ENCODE measurements at places on chromosomes 5 and 9.

DNA sequence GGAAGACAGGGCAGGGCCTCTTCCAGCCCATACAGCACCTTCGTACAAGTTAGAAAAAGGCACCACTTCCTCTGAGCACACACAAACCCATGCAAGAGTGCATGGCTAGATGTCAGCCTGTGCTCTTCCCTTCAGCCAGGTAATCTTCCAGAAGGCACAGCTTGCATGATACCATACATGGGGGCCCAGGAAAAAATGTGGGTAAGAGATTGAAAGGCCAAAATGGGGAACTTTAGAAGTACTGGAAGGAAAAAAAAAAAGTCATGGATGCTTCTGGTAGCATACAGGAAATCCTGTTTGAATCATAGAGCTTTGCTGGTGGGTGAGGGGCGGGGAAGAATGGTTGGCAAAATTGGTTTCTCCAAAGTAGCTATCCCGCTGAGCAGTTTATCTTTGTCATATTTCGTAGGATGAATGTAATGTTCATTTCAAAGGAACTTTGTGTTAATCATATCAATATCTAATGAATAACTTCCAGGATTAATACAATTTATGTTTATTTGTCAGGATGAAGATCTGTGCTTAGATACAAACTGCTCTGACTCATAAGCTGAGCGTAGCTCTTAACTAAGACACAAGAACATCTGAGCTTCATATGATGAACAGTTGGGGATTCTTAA, 78.2 kb upstream of the MAP3K1 start:
- no peak for DNase-seq

DNA sequence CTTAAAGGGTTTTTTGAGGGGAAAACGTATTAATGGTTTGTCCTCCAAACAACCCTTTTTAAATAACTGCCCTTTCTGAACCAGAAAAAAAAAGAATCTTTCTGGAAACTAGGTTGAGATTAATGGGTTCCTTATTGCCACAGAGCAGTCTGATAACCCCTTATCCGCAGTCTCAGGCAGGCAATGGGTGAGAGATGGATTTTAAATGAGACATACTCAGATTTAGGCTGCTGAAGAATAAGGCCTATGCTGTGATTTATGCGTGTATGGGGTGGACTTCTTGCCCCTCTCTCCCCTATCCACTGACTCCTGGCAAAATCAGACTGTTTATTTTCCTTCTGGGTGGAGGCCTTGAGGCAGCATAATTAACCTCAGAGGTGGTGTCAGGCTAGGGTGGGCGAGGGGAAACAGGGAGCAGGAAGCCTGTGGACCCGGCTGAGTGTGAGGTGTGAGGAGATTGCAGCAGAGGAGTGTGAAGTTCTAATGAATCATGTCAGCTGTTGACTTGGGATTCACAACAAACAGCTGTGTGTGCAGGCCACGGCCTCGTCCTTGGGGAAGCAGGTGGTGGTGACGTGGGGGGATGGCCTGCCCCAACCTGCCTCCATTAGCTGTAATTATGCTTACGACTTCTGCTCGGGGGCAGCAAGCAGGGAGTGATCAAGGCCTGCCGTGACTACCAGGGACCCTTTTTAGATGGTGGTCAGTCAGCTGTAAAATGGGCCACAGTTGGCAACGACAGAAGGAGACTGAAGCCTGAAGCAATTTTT, 196.4 kb downstream of the SEMA6A start:
- no peak for DNase-seq

GRCh38 chr5:174344335-174344734, 298.8 kb downstream of the NSG2 start:
- no peak for DNase-seq

DNA sequence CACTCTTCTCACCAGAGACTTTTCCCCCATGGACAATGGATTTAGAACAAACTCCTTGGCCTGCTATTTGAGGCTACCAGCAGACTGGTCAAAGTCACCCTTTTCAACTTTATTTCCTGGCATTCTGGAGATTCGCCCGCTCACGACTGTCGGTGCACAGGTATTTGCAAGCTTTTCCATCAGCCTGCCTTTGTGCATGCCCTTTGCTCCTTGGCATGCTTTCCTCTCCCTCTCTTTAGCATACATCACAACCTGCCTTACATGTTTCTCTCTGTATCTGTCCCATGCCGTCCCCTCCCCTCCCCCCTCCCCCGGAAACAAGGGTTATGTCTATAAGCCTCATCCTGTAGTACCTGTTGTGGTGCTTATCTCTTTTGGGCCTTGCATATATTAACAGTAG, 257.1 kb downstream of the AOPEP start:
- no peak for DNase-seq

DNA sequence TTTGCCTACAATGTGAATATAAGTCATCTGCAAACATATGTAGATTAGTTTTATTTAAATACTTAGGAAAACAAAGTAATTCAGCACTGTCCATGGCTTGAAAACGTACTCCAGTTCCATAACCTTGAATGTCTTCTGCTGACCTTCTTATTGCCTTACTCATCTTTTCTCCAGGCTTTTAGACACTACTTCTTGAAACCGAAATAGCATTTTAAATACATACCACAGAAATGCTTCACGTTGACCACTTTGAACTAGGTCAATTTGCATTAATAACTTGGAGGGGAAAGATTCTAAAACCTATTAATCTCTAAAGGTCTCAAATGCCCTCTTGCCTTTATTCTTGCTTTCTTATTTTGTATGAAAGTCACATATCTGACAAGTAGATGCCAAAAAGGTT, 995.4 kb upstream of the ACO1 start:
- DNase-seq, result no peak

DNA sequence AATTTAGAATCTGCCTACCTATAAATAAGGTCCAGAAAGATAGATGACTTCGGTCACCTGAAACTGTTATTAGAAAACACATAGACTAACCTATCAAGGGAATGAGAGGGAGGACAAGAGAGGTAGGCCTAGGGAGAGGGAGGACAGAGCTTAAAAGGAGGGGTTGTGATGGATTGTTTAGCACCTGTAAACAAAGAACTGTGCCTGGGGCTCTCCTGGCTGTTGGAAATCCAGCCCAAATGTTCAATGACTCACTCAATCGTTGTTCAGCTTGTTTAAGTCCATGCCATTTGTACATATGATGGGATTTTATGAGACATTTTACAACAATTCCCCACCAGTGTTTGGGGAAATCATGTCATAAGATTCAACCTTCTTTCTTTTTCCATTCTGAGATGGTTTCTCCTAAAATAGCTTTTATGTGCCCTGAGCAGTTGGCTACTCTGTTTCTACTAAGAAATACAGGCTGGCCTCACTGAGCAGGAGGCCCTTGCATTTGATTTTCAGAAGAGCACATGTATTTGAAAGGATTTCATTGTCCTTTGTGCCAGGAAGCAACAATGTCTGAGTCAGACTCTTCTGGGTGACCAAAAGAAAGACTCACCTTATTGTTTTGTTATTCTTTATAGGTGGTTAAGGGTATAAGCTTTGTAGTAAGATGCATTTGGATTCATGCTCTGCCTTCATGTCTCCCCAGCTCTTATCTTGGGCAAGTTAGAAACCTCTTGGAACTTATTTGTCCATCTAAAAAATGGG, 48.2 kb upstream of the GPR151 start:
- DNase-seq, result no peak

GRCh38 chr9:114889802-114890224, 40.6 kb downstream of the TNFSF8 start:
- DNase-seq, result no peak

DNA sequence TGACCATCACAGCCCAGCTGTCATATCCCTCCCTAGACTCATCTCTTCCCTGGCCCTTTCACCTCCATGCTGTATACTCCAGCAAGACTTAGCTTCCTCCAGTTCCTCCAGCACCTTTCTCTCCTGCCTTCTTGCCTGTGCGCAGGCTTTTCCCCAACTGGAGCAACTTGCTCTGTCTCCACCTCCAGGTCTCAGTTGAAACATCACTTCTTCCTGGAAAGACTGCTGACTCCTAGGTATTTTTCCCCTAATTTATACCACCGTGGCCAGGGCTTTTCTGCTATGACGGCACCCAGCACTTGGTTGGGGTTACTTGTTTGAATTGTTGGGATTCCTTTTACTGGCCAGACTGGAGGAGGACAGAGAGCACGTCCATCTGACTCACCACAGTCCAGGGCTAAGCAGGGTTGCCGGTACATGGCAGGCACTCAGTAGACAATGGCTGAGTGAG, 67.5 kb downstream of the KCNIP1 start:
- peak; percentile 14 for DNase-seq

- DNase-seq, result no peak
These were observed 117.2 kb downstream of the SPATA31D1 start for GRCh38 chr9:82105729-82106128.

- DNase-seq, result no peak
These were observed 393.5 kb downstream of the MAT2B start for GRCh38 chr5:163898873-163899272.

DNA sequence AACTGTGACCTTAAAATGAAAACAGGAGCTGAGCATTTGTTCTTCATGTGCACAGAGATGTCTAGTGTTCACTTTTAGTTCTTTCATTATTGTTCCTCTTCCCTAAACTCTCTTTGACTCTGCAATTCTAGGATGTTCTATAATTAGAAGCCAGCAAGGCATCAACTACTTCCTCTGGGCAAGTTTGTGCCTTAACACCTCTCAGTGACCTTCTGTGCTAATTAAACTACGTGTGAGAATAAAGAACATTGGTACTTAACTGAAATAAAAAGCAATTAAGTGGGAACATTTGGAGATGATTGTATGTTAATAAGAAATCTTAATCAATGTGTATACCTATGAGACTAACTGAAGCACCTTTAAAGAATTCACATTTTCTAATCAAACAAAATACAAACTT, 242.8 kb downstream of the RASEF start:
- DNase-seq, result no peak

GRCh38 chr5:170142196-170142595, 36.5 kb downstream of the FOXI1 start:
- DNase-seq, result no peak

DNA sequence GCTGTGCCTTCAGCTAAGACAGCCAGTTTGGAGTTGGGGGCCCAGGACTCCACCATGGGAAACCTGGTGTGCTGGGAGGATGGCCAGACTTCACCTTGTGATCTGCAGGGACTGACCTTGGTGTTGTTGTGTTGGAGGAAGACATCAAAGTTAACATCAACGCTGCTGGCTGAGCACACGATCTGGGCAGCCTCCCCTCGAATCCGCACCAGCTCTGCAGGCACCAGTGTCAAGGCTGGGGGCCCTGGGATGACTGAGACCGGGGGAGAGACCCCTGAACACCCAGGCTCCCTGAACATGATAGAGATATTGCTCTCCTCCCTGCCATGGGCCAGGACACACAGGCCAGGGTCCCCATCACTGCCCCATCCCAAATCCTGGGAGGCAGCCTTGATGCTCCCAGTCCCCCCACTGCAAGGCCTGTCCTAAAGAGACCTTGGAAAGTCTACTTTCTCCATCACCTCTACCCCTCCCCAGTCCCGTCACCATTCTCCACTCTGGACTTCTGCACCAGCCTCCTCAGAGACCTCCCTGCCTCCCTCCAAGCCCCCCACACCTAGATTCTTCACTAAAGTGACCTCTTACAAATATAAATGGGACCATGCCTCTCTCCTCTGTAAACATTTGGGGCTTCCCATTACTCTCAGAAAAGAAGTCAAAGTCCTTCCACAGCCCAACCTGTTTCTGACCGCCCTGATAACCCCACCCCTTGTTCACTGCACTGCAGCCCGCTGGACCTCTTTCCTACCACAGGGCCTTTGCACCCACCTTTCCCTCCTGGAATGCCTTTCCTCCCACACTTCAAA, 8.2 kb downstream of the CSF1R start:
- no peak for DNase-seq

DNA sequence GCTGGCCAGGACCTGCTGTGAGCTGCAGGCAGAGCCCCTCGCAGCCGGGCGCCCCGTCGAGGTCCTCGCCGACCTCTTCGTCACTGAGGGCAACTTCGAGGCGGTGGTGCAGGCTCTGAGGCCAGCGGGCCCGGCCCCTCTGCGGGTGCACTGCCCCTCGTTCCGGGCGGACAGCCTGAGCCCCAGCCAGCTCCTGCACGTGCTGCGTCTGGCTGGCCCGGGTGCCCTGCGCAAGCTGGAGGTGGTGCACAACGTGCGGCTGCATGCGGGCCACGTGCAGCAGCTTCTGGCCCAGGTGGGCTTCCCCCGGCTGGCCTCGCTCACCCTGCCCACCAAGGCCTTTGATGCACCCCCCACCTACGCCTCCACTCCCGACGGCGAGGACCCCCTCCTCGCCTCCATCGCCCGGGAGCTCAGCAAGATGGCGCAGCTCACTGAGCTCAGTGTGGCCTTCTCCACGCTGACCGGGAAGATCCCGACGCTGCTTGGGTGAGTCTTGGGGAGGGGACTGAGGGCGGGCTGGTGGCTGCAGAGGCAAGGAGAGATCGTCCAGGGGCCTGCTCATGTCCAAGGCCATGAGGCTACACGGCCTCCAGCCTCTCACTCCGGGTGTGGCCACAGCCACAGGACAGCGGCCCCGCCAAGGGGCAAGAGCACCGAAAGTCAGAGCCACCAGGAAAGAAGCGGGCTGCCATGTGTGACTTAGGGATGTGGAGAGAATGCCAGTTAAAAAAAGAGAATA, 825 bp downstream of the LRRC14B start:
- DNase-seq, result no peak

DNA sequence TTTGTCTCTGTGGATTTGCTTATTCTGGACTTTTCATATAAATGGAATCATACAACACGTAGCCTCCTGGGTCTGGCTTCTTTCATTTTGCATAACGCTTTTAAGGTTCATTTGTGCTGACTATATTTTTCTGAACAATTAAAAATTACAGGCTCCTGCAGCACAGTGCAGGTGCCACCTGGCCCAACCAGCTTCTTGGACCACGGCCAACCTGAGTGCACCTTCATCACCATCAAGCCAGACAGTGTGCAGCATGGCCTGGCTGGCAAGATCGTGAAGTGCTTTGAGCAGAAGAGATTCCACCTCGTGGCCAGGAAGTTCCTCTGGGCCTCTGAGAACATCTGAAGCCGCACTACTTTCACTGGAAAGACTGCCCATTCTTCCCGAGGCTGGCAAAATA, 53.5 kb upstream of the COL15A1 start:
- DNase-seq, result no peak

DNA sequence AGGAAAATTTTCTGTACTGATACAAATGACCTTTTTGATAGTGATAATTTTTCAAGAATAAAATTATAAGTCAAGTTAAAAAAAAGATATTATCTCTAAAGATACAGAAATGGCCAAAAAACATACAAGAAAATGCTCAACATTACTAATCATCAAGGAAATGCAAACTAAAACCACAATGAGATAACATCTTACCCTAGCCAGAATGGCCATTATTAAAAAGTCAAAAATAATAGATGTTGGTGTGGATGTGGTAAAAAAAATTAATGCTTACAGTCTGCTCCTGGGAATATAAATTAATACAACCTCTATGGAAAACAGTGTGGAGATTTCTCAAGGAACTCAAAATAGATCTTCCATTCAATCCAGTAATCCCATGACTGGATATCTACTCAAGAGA, 22.9 kb upstream of the PTGER4 start:
- no peak for DNase-seq

- no peak for DNase-seq
These were observed 13.8 kb downstream of the DNM1 start for GRCh38 chr9:128216781-128217553.

DNA sequence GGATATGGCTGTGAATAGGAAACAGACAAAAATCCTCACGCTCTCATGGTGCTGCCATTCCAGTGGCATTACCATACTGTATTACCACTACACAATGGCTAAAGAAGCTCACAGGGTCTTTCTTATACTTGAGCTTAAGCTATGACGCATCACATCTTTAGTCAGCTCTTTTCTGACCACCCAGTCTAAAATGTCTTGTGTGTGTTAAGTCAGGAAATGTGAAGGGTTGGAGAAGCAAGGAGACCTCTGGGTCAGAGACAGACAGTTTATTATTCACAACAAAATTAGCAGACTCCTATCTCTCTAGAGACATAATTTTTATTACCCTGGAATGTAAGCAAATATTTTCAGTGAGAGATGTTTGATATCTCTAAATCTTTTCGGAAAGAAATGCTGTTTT, 1583.2 kb upstream of the WWC1 start:
- no peak for DNase-seq
